Kasumi-1 (cell line): ENCODE measurements at places on chromosomes 5 and 9.

- DNase-seq: no peak
Measured at GRCh38 chr5:165834891-165835290, 2329.5 kb downstream of the MAT2B start.

DNA sequence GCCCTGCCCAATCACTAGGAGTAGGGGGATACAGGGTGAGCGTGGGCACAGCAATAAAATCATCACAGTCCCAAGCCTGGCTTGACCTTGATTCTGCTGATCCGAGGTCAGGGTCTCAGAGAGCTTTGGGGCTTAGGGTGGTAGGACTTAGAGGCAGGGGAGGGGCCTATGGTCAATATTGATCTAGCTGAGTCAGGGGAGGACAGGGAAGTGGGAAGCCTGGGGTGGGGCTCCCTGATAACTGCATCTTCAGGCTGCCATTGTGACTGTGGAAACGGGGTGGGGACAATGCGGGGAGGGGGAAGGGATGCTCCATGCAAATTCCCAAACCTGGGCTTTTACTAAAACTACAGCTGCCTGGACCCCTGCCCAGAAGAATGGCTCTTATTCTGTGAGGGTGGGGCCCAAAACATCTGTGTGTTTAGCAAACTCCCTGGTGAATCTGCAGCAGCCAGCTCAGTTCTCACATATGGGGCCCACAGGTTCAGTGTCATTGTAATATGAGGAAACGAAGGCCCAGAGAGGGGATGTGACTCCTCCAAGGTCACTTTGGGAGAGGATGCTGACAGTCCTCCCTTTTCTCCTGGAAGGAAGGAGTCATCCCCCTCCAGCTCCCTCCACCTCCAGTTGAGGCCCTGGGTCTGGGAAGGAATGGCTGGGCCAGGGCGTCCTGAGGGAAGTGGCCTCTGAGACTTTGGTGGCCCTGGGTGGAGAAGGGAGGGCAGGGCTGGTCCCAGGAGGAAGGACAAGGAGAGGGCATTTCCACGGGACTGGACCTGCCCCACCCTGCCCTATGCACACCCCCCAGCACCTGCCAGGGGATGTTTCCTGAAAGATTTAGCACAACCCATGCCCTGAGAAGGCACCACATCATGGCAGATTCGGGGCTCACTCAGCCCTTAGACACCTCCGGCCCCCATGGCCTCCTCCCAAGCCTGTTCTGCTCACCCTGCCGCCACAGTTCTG lies 26.4 kb downstream of the SLC6A7 start:
- no peak for DNase-seq

DNA sequence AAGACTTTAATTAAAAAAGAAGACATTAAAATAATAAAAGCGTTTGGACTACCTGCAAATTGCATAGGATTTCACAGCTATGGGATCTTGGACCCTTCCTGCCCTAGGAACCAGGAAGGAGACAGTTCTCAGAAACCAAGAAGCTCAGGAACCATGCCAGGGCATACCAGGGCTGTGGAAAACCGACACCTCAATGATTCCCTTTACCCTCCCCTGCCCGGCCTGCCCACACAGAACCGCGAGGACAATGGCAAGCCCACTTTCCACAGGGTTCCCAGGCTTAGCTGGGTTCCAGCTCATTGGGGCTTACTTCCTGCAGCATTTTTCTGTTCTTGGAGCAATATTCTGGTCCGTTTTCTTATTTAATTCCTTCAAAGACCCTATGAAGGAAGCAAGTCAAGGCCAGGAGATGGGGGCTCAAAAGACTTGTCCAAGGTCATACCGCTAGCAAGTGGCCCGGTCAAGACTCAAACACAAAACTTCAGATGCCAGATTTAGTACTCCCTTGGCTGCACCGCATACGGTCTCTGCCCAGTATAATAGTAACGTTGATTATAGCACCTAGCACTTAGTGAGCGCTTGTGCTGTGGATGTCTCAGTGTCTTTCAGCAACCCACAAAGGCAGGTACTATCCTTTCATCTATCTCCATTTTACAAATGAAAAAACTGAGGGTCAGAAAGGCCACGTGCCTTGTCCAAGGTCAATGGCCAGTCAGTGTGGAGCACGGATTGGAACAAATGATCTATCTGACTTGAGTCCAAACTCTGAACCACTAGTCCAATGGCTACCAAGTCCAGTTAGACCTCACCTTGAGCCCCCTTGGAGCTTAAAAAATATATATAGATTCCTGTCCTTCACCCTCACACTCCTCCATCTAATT lies 6.8 kb downstream of the FAT2 start:
- no peak for DNase-seq

DNA sequence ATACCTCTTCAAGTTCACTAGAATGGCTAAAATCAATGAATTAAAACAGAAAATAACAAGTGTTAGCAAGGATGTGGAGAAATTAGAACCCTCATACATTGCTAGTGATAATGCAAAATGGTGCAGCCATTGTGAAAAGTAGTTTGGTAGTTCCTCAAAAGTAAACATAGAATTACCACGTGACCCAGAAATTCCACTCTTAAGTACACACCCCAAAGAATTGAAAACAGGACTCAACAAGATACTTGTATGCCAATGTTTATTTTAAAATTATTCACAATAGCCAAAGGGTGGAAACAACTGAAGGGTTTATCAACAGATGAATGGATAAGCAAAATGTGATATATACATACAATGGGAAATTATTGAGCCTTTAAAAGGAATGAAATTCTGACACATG lies 70.3 kb downstream of the BARX1 start:
- no peak for DNase-seq

DNA sequence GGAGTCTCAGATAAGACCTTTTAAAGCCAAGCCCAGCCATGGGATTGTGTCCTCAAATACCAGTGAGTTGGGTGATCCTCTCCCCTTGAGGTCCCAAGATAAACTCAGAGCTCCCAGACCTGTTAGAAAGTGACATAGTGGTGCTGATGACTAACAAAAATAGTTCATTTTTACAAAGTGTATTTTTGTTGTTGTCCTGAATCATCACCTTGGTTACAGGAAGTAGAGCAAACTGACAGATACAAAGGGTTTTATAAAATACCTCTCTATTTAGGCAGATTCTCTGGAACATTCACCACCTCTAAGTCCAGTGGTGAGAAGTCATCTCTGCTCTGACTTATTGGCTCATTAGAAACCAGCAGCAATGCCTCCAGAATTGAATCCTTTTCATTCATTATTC lies 259.3 kb downstream of the CEMIP2 start:
- DNase-seq: no peak

DNA sequence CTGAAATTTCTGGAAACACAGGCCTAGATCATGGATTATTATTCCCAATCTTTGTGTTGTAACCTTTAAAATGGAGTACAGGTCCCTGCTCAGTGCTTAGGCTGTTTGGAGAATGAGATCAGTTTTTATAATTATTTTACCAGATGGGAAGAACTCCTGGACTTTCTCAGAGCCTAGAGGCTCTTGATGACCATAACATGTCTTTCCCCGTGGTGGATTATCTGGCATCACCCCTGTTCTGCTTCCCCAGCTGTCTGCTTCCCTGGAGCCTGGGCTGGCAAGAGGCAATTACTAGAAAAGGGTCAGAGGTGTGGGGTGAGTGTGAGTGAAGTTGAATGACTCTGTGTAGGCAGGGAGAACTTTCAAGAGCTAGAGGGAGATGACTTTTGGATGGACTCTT lies 143.0 kb downstream of the CARTPT start:
- DNase-seq: no peak

- no peak for DNase-seq
Measured at GRCh38 chr9:96140296-96141127, 161.5 kb downstream of the HSD17B3 start.

DNA sequence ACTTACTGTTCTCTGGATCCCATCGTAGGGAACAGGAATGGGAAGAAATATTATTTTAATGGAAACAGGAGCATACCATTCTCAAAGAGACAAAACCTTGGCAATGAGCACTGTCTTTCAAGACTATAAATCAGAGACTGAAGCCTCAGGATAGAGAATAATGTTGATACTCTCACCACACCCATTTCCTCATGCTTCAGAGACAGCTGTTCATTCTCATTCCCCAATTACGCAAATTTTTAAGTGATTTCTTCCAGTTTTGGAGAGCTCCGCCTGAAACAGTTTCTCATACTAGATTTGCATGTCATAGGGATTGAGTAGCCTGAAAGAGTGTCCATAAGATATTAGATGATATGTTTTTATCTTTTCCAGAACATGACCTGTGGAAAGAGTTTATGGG lies 290.5 kb upstream of the RASA1 start:
- DNase-seq: no peak

DNA sequence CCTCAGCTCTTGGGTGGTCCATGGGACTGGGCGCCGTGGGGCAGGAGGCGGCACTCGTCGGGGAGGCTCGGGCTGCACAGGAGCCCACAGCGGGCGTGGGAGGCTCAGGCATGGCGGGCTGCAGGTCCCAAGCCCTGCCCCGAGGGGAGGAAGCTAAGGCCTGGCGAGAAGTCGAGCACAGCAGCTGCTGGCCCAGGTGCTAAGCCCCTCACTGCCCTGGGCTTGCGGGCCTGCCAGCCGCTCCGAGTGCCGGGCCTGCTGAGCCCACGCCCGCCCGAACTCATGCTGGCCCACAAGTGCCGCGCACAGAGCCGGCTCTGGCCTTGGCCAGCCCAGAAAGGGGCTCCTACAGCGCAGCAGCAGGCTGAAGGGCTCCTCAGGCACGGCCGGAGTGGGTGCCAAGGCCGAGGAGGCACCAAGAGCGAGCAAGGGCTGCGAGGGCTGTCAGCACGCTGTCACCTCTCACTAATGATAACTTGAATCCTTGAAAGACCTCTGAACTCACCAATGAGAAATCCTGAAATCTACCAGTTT lies 1506.8 kb upstream of the WWC1 start:
- DNase-seq: no peak

- DNase-seq: no peak
Measured at GRCh38 chr9:16618524-16618923, 251.9 kb downstream of the BNC2 start.

DNA sequence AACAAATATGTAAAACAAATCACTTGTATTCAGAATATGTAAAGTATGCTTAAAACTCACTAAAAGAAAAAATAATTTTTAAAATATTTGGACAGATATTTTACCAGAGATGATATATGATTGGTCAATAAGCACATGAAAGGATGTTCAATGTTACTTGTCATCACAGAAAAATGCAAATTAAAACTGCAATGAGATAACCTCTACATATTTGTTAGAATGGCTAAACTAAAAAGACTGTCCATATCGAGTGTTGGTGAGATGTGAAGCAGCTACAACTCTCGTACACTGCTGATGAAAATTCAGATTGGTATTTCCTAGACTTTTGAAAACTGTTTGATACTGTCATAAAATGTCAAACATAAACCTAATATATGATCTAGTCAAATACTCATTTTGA lies 685.1 kb downstream of the DTWD2 start:
- DNase-seq: no peak

- DNase-seq: no peak
Measured at GRCh38 chr9:14345354-14346230, 31.7 kb upstream of the NFIB start.
